ENCODE measurements at places on chromosomes 13 and 19.

- DNase-seq, result no peak
These were observed 13.2 kb downstream of the FREM2 start for GRCh38 chr13:38700051-38700450.

DNA sequence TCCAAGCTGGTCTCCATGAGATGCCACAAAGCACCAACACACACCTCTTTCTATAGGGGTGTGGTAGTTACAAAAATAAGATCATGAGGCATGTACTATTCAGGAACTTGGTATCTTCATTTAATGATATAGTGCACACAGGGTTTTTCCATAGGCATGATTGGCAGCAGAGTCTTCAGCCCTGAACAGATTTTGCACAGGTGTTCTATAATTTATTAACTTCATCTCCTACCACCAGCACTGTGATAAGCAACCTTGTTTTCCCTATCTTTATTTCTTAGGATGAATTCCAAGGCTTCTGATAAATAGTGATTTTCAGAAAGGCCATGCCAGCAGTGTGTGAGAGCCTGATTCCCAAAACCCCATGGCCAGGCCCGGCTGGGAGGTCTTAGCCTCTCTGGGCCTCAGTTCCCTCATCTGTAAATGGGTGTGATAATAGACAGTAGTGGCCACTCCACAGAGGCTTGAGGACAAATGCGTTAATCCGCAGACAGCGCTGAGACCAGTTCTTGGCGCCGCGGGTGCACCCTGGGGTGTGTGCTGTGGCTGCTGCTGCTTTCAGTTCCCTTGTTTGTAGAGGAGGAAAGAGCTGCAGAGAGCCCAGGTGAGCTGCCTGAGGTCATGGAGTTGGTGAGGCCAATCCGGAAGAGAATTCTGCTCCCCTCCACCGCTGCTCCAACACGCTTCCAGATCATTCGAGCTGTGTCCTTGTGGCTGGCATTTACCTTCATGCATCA, 33.1 kb downstream of the DHRS12 start:
- no peak for DNase-seq

DNA sequence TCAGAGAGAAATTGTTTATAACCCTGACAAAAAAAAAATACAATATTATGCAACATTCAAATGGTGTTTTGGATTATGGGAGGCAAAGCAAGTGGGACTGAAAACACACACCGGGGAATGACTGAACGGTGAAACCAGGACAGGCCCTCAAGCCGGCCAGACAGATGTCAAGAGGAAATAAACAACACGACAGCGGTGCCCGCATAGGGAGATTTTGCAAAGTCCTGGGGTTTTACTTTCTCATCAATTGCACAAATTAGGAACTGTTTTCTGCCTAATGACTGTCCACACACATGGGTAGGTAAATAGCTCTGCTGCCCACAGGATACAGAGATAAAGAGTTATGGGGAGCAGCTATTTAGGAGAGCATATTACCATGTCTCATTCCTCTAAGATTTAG, 134.5 kb downstream of the IRS2 start:
- no peak for DNase-seq

DNA sequence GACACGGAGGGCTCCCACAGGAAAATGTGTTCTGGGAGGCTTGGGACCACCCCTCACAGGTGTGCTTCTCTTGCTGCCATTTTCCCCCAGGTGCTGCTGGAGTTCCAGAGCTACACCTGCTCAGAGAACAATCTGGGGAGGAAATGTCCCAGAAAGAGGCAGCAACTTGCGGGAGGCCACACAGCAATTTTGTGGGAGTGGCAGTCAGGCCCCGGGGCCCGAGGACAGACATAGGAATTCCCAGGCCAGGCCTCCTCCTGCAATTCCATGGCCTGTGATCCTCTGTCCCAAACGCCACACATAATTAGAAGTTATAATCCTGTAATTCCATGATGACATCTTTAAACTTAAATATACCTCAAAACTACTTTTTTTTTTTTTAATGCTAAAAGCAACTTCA, 1.8 kb downstream of the RHPN2 start:
- DNase-seq, result no peak

DNA sequence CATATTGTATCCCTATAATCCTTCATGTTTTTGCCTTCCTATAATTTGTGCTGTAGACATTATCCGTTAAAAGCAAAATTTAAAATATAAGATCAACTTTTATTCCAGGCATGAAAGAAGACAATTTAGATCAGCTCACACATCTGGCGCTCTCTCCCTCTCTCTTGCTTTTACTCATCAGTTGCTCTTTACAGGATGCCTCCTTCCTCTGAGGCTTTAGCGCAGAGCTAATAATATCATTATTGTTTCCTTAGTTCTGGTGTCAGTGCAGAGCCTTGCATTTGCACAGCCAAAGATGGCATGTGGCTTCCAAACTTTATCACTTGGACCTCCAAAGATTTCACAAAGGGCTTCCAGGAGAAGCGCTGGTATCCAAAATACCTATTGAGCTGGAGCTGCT, 295.1 kb downstream of the FGF9 start:
- no peak for DNase-seq

DNA sequence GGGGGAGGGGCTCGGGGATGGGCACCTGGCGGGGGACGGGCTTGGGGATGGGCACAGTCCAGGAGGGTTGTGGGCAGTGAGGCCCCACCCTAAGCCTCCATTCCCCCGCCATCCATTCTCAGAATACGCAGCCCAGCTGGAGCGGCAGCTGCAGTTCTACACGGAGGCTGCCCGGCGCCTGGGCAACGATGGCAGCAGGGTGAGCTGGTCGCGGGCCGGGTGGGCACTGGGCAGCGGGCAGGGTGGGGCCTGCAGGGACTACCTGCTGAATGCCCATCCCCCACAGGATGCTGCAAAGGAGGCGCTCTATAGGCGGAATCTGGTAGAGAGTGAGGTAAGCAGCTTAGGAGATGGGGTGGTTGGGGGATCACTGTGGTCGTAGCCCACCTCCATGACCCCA, 8.3 kb downstream of the PODNL1 start:
- no peak for DNase-seq

GRCh38 chr13:27339299-27339698, 68.7 kb downstream of the RASL11A start:
- peak; percentile 28 for DNase-seq

- DNase-seq, result peak; percentile 54
These were observed 30.2 kb upstream of the EVI5L start for GRCh38 chr19:7799640-7800355.

- no peak for DNase-seq
These were observed 48.1 kb downstream of the TNFRSF19 start for GRCh38 chr13:23618341-23618740.
